A549 (cell line): ENCODE measurements at places on chromosomes 16 and 17. TPM values are rescaled to one million over a fixed set of nuclear protein-coding genes. Genes with fewer than 3 reads are reported as not detected.

C16orf96 gene
- 0.01 to 0.03 TPM in 2 of 3 replicates, not detected in the other for polyA plus RNA-seq

FAM117A gene
- 1.00 to 1.8 TPM (median 1.5 TPM) in 3 replicates for polyA plus RNA-seq

TRAPPC2L gene
- 69.4 to 80.2 TPM (median 77.5 TPM) in 3 replicates for polyA plus RNA-seq

KRT24 gene
- not detected in 3 replicates for polyA plus RNA-seq

GRAPL gene
- polyA plus RNA-seq, result 0.16 to 0.36 TPM (median 0.25 TPM) in 3 replicates

SMIM36 gene
- not detected in 3 replicates for polyA plus RNA-seq

CFAP97D1 gene
- 0.03 to 0.04 TPM in 2 of 3 replicates, not detected in the other for polyA plus RNA-seq

CDH5 gene
- polyA plus RNA-seq, result 0.05 TPM in 1 of 3 replicates, not detected in the others

C17orf50 gene
- 0.12 to 0.28 TPM (median 0.22 TPM) in 3 replicates for polyA plus RNA-seq

CA10 gene
- not detected in 3 replicates for polyA plus RNA-seq

GP1BA gene
- polyA plus RNA-seq, result not detected in 3 replicates

QPRT gene
- 1.4 to 2.2 TPM (median 1.7 TPM) in 3 replicates for polyA plus RNA-seq

KRTAP2-2 gene
- polyA plus RNA-seq, result not detected in 3 replicates

LYRM1 gene
- polyA plus RNA-seq, result 38.6 to 48.8 TPM (median 40.6 TPM) in 3 replicates

HOXB4 gene
- 0.24 to 0.37 TPM (median 0.30 TPM) in 3 replicates for polyA plus RNA-seq

SPATA22 gene
- not detected in 3 replicates for polyA plus RNA-seq

ZPBP2 gene
- polyA plus RNA-seq, result not detected in 3 replicates

VWA3A gene
- polyA plus RNA-seq, result 0.03 to 0.07 TPM in 2 of 3 replicates, not detected in the other

SLC38A8 gene
- polyA plus RNA-seq, result not detected in 3 replicates

GSG1L gene
- not detected in 3 replicates for polyA plus RNA-seq

MPHOSPH6 gene
- polyA plus RNA-seq, result 47.4 to 53.5 TPM (median 49.4 TPM) in 3 replicates
